ENCODE measurements at places on chromosomes 16 and 17.

DNA sequence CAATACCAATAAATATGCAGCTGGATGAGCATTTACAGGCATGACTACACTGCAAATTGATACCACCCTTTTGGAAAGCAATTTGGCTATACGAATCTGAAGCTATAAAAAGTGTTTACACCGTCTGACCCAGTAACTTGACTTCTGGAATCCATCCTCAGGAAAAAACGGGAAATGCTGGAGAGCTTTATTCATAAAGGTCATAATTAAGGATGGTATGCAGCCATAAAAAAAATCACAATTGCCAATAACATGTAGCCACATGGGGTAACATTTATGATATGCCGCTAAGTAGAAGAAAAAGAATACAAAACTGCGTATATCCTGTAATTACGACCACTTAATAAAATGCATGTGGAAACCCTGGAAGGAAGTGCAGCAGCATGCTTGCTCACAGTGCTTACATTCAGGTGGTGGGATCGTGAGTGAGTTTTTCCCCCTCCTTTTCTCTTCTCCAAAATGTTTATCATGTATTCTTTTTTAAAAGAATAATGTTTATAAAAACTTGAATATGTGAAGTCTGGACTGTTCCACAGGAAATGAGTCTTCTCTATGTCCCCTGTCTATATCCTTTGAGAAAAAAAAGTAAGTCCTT is 34.2 kb downstream of the COPRS start:
- DNase-seq = no peak

DNA sequence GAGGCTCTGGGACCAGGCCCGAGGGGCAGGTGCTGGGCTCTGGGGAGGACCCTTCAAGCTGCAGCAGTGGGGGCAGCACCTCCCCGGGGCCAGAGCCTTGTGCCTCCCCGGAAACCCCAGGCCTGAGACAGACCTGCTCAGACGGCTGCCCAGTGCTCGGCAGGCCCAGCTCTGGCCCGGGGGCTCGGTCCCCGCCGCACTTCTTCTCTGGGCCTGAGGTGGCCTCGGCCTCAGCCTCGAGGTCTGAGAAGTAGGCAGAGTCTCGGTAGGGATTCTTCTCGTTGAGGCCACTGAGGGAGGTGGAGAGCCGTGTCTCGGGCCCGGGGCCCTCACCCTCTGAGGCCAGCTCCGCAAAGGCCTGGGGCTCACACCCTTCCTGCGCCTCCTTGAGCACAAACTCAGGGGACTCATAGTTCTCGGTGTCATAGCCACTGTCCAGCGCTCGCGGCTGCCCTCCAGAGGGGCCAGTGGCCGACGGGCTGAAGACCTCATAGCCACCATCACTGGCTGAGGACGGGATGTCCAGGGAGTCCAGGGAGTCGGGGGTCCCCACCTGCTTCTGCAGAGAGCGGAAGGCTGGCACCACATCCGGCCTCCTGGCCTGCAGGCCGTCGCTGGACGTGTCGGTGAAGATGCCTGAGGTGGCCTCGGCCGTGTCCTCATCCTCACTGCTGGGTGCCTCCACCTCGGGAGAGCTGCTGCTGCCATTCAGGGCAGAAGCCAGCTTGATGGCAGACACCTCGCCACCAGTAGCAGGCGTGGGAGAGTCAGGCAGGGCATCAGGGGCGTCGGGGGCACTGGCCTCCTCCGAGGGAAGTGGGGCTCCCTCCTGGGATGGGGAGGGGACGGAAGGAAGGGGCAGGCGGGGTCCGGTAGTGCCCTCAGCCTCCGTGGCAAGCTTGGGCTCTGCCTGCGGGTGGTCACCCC is 44.3 kb upstream of the PVALEF start:
- DNase-seq = no peak

DNA sequence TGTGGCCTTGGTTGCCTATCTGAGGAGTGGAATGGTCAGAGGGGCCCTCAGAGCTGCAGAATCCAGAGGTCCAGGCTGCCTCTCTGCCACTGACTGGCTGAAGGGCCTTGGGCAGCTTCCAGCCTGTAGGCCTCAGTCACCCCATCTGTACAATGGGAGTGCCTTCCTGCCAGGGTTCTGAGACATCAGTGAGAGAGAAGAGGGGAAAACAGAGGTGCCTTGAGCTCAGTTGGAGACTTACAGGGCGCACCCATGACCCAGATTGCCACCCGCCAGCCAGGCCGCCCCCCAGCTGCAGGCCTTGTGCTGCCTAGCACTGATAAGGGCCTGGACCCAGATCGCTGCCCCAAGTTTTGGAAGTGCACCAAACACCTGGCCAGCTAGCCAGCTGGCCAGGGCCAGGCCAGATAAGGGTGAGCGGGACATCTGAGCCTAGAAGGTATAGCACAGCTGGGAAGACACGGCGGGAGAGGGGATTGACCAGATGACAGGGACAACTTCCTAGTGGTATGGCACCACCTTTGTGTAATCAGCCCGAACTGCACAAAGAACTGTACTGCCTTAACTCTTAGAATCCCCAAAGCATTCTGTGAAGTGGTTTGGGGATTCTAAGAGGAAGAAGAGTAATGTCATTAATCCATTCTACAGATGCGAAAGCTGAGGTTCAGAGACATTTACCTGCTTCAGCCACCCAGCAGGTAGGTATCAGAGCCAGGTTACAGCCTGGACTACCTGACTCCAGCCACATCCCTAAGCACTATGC is 1.4 kb downstream of the SLC4A1 start:
- DNase-seq = no peak

DNA sequence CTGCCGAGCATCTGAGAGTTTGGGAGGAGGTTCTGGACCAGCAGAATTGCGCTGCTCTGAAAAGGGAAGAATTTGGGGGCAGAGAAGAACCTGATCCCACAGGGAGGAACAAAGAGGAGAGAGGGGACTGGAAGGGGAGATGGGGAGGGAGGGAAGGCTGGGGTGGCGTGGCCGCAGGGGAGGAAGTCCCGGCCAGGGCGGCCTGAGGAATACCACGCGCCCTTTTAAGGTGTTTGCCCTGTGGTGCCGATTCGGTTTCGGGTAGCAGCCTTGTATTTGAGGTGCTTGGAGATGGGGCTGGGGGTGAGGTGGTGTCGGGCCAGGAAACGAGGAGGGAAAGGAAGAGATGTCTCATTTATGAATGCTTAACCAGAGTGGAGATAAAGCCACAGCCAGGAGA is 51.3 kb downstream of the AKAP1 start:
- DNase-seq = no peak

GRCh38 chr17:79792984-79793923 is 3.6 kb downstream of the CBX8 start:
- DNase-seq = peak; percentile 75

- DNase-seq = peak; percentile 54
These were observed 9.6 kb downstream of the FAM20A start for GRCh38 chr17:68591583-68591982.

DNA sequence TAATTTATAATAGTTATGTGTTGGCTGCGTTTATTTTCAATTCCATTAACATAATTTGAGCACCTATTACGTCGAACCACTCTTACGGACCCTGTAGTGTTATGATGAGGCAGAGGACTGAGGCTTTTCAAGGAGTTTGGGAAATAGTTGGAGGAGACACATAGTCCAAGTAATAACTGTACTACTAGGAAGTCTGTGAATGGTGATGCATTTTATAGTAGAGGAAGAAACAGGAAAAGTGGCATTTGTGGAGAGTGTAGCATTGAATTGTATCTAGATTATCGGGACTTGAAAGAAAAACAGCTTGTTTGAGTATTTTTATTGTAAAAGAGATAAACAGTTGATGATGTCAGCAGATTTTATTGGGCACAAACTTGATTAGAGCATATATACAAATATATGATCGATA is 1.7 kb downstream of the NFATC3 start:
- no peak for DNase-seq

DNA sequence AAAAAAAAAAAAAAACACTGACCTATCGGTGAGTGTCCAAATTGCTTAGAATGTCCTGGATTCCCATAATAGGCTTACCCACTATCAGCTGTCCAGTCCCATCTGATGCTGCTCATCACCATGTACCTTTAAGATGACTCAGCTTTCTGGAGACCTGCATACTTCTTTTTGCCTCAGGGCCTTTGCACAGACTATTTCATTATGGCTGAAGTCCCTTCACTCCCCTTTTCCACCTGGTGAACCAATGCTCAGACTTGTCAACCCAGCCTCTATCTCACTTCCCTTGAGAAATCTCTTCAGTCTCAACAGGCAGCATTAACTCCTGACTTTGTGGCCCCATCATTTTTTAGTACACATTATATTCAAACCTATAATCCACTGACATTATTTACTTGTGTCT is 29.7 kb upstream of the NUDT7 start:
- no peak for DNase-seq

DNA sequence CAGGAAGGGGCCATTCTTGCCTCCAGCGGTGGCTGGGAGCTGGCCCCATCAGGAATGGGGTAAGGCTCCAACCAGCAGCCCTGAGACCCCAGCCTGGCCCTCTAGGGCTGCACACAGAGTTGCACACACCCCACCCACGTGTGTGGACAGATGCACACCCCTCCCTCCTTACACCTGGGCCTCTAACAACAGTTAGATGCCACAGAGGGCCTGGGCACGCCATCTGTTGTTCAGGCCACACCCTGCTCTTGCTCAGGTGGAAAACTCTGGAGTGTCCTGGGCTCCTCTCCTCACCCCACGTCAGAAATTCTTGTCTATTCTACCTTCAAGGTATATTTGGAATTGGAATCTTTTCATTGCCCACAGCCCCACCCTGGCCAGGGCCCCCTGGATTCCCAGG is 13.3 kb upstream of the RAI1 start:
- no peak for DNase-seq

GRCh38 chr16:49469930-49470451 is 96.4 kb downstream of the C16orf78 start:
- no peak for DNase-seq

GRCh38 chr17:34885076-34885475 is 76.2 kb downstream of the CCT6B start:
- no peak for DNase-seq

DNA sequence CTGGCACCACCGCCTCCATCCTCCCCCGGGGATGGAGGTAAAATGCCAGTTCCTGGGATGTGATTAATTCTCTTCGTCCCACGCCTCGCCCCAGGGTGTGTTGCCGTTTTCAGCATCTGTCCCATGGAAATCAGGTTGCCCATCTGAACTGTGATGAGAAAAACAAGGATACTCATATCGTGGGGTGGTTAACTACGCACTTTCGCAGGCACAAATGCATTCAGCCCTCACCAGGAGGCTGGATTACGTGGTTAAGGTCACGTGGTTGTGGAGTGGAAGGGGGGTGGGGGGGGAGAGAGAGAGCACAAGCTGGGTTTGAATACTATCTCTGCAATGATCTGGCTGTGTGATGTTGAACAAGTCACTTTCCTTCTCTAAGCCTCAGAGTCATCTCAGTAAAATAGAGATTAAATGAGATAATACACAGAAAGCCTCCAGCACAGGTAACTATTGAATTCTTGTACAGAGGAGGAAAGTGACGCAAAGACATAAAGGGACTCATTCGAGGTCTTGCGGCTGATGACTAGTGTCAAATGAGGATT is 74.7 kb downstream of the BMERB1 start:
- DNase-seq = no peak
